ENCODE measurements at places on chromosomes 7 and 10.

GRCh38 chr7:128863433-128863989, 855 bp downstream of the ATP6V1F start:
- peak; percentile 18 for DNase-seq

- DNase-seq, result no peak
Measured at GRCh38 chr10:87886635-87887034, 23.2 kb downstream of the PTEN start.

DNA sequence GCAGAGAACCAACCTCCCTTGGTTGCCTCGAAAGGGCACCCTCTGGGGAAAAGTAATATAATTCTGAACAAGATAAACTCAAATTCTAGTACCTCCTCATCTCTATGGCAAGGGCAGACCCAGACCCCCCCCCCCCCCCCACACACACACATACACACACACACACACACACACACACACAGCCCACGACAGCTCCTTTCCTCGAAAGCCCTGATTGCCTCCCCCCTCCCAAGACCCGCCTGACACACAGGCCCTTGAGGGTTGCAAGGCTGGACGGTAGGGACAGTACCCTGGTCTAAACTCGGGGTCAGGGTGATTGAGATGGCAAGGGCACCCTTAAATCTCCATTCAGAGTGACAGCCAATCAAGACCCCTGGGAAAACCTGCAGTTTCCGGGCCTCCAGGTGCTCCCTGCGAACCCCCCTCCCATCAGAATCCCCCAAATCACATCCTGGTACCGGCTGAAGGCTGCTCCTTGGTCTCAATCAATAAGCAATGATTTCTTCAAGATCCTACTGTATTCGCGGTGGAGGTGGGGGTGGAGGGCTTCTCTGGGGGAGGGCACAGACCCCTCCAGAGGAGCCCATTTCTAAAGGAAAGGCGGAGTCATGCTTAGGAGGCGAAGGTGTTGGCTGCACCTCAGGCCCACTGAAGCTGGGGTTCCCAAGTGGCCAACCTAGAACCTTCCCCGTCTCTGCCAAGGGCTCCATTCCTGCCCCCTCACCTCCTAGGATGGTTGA, 100.7 kb downstream of the HIP1 start:
- DNase-seq, result no peak

DNA sequence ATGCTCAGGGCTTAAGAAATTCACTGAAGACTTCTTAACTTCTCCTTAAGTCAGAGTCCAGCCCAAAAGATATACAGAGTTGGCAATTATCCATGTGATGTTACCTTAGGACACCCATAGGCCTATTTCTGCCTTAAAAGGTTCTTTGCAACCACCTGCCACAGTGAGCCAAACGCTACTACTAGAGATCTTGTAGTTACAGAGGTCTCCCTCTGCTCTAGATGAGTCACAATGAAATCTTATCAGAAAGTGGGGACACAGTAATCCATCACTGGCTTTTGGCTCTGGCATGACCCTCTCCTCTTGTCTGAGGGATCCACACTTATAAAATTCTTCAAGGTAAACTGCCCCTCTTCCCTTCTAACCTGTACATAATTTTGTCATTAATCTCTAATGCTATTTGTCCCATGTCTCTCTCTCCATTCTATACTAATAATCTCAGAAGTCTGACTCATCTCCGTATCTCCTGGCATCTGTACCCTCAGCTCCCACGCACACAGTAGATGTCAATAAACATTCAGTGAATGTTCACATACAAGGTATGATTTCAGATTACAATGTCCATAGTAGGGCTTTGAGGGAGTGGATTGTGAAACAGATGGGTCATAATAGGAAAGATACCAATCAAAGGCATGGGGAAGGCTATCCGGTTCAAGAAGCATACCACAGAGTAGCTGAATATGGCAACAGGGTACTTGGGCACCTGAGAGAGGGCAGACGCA, 112.1 kb downstream of the SGMS1 start:
- no peak for DNase-seq

GRCh38 chr7:131797841-131798240, 241.4 kb upstream of the PODXL start:
- no peak for DNase-seq

DNA sequence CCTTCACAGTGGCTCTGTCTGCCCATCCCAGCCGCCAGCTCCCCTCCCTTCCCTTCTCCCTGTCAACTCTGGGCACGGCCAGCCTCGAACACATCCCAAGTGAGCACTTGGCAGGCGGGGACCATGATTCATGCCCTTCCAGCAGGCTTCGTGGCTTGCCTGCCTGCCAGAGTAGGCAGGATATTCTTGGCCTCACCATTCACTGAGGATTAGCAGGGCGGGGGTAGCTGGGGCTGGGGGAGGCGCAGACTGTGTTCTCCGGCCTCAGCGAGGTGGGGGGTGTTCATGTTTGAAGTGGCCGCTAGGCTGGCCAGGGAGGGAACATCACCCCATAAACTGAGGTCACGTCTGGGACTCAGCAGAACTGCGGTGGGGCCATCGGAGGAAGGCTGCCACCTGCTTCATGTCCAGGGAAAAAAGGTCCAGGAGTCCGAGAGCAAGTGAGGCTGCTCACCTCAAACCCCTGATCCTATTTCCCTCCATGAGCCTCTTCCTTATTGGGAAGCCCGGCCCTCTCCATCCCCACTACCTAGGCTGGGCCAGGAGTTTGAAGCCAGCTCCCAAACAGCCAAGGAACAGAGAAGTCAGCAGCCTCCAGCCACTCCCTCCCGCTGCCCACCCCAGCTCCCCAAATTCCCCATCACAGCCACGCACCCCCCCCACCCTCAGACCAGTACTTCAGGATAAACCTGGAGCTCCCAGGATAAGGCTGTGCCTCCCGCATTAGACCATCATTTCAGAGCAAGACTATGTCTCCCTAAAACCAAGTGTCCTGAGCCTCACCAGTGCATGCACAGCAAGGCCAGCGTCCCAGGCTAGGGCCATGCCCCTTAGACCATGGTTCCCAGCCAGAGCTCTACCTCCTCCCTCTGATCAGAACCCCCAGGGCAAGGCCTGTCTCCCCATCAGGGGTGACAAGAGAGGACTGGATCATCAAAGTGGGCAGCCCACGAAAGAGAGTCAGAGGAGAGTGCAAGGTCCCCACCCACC, 42.8 kb upstream of the RABGEF1 start:
- no peak for DNase-seq

- DNase-seq, result no peak
Measured at GRCh38 chr7:90007001-90007654, 147.1 kb upstream of the STEAP1 start.

DNA sequence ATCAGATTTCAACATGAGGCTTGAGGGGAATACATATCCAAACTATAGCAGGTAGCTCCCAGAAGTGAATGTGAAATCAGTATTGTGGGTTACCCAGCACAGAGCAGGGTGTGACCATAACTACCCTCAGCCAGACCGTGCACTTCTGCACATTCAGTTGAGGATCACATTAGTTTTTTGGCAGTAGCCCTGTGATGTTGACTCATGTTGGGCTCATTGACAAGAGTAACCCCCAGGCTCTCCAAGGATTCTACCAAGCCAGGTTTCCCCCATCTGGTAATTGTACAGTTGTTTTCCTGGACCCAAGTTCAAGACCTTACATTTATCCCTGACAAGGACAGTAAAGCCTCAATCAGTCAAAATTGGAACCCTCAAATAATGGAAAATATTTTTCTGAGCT, 11.7 kb upstream of the CPA4 start:
- DNase-seq, result no peak

DNA sequence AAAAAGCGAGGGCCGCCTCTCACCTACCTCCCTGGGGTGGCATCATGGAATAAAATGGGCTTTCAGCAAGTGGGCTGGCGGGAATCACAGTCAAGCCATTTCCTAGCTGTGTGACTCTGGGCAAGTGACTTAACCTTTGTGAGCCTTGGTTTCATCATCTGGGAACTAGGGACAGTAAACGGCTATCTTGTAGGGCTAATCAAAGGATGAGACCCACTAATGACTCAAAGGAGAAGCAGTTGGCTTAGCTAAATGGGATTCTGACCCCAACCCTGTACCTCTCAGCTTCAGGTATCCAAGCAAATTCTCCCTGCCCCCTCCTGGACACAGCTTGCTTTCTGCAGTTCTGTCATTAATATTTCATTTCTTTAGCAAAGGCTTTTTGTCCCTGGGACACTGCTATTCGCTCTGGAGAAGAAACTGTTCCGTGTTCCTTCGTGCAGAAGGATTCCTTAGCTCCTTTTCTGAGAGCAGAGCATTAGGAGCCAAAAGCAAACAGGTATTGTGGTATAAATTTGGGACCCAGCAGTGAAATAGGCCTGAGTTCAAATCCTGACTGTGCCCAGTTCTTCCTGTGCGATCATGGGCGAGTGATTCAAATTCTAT, 25.9 kb downstream of the TRIM8 start:
- DNase-seq, result no peak

GRCh38 chr7:85765698-85766298, 578.9 kb upstream of the SEMA3D start:
- DNase-seq, result no peak

DNA sequence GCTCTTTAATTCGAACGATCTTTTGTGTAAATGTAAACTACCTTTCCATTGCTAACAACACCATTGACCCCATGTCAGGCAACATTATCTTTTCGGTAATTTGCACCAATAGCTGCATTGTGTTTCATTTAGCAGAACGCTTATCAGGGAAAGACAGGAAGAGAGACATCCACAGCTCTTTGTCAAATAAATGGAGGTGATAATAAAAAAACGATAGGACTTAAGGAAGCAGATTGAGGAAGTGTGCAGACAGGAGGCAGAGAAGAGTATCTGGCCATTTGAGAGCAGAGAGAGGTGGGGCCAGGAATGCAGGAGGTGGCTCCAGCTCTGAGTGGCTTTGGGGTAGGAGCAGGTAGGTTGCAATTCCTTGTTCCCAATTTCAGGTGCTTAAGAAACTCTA, 37.5 kb upstream of the ADARB2 start:
- no peak for DNase-seq

- DNase-seq, result no peak
Measured at GRCh38 chr7:155291045-155291530, 6.6 kb upstream of the INSIG1 start.

DNA sequence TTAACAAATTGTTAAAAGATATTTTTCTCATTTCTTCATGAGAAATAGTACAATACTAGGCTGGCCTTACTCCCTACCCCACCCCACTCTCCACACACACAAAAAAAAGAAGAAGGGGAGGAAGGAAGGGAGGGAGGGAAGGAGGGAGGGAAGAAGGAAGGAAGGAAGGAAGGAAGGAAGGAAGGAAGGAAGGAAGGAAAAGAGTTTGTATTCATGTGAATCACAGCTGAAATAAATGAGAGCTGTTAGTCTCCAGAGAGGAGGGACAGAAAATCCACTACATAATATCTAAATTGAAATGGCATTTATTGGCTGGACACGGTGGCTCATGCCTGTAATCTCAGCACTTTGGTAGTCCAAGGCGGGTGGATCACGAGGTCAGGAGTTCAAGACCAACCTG, 57.8 kb downstream of the SEMA3A start:
- DNase-seq, result no peak

DNA sequence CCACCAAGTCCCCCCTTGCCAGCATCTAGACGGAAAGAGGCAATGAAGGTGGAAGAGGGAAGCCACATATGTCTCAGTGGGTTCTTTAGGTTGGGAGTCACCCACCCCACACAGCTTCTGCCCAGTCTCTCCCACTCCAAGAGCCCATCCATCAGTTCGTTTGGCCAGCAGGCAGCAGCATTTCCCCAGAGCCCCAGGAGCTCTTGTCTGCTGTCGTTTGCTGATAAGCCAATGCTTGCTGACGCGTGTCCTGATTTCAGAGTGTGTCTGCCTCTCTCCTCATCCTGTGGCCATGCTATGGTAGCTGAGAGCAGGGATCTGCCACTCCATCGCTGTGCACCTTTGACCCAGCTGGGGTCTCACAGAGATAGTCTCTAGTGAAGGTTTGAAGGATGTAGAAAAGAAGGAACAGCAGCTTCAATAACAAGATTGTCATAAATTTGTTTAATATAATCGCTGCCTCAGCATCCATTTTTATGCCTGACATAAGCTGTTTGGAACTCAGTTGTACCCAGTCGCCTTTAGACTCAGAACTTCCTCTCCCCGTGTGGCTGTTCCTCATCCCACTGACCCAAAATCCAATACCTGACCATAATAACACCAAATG, 39.4 kb upstream of the GDF10 start:
- no peak for DNase-seq

DNA sequence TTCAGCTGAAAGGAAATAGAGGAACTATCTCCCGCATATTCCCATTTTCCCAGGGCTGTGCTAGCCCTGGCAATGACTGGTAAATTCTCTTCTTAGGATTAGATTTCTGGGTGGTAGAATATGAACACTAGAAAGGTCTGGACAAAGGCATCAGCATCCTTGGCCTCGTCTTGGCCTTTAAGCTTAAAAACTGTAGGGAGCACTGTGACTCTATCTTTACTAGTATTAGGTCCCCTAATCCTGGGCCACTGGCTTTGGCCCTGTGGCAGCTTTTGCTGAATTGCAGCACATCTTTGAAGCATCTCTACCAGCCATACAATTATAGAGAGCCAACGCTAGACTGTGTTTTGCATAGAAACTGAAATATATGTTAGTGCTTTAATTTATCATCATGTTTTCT, 41.5 kb upstream of the EBLN1 start:
- no peak for DNase-seq

GRCh38 chr10:81013771-81014170, 476.1 kb downstream of the SH2D4B start:
- no peak for DNase-seq

DNA sequence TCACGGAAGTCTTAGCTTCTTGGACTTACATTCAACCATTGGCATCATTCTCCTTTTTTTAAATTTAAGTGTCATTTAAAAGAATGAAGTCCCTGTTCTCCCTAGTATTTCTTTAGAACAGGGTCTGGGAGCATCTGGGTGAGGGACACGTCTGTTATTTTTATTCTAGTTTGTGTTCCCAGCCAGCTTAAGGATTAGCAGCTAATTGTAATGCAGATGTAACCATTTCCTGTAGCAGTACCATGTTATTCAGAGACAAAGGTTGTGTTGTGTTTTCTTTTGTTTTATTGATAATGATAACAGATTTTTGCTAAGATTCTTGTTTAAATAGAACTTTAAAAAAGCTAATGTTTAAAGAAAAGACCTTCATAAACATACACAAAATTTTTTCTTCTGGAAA, 34.3 kb downstream of the BMS1 start:
- no peak for DNase-seq

GRCh38 chr10:74453169-74453568, 302.1 kb downstream of the ADK start:
- DNase-seq, result no peak

- DNase-seq, result no peak
Measured at GRCh38 chr10:22679608-22680007, 34.8 kb downstream of the PIP4K2A start.

- DNase-seq, result no peak
Measured at GRCh38 chr10:59285073-59285472, 77.3 kb downstream of the FAM13C start.

GRCh38 chr10:43407148-43407575, 1.8 kb downstream of the HNRNPF start:
- peak; percentile 49 for DNase-seq
